A172 (cell line): ENCODE measurements at places on chromosomes 2 and 18. TPM values are rescaled to one million over a fixed set of nuclear protein-coding genes. Genes with fewer than 3 reads are reported as not detected.
A peak's percentile ranks its signal among the peaks of the same experiment; 100 is the strongest.

DNA sequence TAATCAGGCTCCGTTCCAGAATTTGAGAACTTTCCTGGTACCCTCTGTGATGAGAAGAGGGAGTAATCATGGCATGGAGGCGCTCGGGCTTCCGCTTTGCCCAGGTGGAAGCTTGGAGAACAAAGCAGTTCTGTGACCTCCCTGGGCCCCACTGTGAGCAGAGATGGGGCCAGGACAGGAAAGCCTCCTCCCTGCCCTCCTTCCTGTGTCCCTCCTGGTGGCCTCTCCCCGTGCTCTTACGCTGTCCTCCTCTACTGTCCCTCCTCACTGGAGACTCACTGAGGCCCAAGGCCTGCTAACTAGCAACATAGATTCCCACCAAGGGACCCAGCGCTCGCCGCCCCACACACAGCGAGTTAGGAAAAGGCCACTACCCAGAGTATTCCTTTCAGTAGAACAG lies 119.8 kb downstream of the MAPK4 start:
- no peak for DNase-seq

- peak; percentile 55 for DNase-seq
These were observed 9.4 kb downstream of the GPD2 start for GRCh38 chr2:156445296-156446220.

GRCh38 chr2:145753966-145754365 lies 1234.0 kb upstream of the ZEB2 start:
- no peak for DNase-seq

GRCh38 chr18:58838165-58838860 lies 26.4 kb upstream of the ZNF532 start:
- DNase-seq: no peak

DNA sequence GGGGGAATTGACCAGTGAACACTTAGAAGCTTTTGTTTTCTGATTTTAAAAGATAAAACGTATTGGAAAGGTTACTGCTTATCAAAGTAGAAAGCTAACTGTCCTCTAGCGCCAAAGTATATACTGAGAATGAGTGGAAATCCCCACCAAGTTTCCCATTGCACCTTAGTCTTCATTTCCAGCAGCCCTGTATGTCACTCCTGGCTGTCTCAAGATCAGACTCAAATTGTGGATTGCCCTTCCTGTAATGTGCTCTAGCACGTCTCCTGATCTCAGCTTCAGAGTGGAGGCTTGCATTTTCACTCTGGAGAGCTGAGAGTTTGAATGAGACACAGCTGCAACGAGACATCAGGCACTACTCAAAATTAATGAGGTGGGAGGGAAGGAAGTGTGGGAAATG lies 26.6 kb downstream of the MFF start:
- no peak for DNase-seq

DNA sequence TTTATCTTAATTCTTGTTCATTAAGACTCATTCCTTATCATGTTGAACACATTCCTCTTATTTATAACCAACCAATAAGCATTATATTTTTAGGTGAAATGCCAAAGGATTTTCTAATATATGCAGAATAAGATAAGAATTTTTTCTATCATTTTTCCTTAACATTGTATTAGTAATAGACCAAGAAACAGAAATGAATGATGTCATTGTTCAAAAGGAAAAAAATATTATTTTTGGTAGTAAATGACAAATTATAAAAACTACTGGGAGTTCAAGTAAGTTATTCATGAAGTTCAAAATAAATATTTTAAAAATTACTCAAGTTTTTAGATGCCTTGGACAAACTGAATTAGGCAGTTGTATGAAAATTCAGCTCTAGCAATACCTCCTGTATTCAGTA lies 25.5 kb downstream of the DCAF17 start:
- DNase-seq: no peak

DNA sequence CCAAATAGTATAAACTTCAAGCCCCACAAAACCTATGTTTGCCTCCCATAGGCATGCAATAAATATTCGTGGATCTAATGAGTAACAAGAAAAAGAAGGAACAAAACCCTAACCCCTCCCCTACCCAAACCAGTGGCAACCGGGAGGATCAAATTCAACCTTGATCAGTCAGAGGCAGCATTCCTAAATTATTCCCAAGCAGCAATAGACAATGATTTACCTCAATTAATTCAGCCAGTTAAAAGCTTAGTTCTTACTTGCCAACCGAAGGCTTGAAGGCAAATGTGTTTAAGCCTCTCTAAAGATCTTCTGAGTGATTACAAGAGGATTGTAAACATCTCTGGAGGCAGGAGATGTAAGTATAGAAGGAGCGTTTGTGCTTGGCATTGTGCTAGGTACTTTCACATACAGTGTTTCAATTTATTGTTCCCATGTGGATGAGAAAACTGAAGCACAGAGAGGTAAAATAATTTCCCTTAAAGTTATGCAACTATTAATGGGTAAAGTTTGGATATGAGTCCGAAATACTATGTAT lies 197.7 kb downstream of the MTX2 start:
- no peak for DNase-seq

- DNase-seq: no peak
These were observed 195.7 kb downstream of the SMAD7 start for GRCh38 chr18:48754993-48755473.

- no peak for DNase-seq
These were observed 35.2 kb downstream of the UXS1 start for GRCh38 chr2:106158871-106159270.

- DNase-seq: no peak
These were observed 88.0 kb upstream of the RTN4 start for GRCh38 chr2:55138014-55138881.

DNA sequence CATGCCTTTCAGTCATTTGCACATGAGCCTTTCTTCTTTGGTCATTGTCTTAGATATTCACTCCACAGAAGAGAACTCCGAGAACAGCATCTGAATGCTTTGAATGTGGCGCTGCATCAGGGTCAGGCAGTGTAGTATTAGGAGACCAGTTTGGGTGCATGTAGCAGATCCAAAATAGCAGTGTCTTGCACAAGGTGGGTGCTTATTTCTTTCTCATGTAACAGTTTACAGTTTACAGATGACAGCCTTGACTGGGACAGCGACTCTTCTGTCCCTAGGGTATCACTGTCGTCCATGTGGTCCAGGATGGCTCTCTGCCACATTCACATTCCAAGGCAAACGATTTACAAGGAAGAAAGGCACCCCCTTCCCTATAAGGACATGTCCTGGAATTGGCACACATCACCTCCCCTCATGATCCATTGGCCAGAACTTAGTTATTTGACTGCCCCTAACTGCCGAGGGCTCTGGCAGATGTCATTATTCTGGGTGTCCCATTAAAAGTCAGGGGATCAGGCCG lies 101.0 kb downstream of the STPG4 start:
- DNase-seq: no peak

DNA sequence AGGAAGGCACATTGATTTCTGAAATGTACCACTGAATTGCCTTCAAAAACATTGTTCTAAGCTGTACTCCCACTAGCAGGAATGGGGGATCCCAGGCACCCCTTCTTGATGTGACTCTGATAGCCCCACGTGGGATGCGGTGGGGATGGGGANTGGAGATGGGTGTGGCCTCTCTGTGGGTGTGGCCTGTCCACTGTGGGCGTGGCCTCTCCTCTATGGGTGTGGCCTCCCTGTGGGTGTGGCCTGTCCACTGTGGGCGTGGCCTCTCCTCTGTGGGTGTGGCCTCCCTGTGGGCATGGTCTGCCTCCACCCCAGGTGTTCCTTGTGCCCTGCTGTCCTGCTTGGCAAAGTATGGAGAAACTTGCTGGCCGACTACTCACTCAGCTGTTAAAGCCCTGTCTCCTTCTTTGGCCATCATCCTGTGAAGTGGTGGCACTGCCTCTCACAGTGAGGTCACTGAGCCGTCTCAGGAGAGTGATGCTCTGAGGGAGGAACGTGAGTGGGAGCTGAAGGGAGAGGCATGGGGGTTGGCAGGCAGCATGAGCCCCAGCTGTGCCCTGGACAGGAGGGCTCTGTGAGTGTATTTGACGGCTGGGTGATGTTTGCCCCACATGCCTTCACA lies 6.7 kb upstream of the PARD6G start:
- DNase-seq: no peak

DNA sequence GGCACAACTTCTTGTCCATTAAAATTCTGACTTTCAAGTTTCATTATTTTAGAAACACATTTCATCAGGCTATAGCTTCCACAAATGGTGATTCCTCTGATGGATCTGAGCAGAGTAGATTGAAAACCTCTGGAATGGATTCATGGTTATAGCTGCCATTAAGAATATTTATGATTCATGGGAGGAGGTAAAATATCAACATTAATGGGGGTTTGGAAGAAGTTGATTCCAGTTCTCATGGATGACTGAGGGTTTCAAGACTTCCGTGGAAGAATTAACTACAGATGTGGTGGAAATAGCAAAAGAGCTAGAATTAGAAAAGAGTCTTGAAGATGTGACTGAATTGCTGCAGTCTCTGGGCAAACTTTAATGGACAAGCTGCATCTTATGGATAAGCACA lies 797.4 kb downstream of the SUCLG1 start:
- DNase-seq: no peak

DNA sequence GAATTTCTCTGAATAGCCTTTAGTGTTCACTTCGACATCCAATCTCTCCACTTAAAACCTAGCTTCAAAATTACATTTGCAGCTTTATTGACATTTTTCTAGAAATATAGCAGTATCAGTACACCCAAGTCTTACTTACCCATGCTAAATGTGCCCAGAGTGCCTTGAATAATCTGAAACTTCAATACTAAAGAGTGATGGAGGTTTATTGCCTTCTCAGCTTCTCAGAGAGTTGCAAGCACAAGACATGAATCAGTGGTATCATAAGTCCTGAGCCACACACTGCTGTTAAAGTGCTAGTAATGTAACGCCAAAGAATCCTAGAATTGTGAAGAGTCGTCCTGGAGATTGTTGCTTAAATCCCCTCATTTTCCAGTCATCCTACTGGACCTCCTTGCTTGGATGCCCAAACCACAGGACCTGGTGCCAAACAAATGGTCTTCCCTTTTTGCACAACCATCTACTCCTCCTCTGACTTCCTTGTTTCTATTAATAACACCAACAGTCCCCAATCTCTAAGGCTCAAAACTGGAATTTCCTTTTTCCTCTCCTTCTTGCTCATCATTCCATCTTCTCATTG lies 83.2 kb upstream of the SPATS2L start:
- no peak for DNase-seq

GRCh38 chr2:98464772-98465310 lies 20.2 kb downstream of the INPP4A start:
- no peak for DNase-seq

DNA sequence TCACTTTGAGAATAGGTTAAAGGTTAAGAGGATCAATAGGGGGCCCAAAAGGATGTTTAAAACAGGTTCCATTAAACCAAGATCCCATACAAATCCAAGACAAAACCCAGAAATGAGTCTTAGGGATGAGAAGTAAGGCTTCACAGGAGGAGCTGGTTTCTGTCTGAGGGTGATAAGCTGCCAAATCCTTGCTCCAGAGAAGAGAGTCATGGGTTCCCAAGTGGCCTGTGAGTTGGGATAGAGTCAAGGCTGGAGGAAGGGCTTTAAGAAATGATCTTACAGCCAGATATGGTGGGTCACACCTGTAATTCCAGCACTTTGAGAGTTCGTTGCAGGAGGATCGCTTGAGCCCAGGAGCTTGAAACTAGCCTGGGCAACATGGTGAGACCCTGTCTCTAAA lies 40.2 kb upstream of the LCLAT1 start:
- DNase-seq: no peak

- DNase-seq: no peak
These were observed 28.0 kb downstream of the SH2D6 start for GRCh38 chr2:85446296-85447221.

GRCh38 chr18:12911025-12911928 lies 27.2 kb upstream of the PTPN2 start:
- no peak for DNase-seq

GRCh38 chr2:143451642-143452281 lies 322.5 kb downstream of the ARHGAP15 start:
- peak; percentile 86 for DNase-seq

Gene LRRTM1
- not detected in 2 replicates for total RNA-seq

Gene PROM2
- total RNA-seq: 0.31 and 1.3 TPM in 2 replicates

Gene CDKL4
- total RNA-seq: 0.10 TPM in 1 of 2 replicates, not detected in the other

Gene SERPINB12
- not detected in 2 replicates for total RNA-seq

Gene CLIP4
- 26.9 and 40.2 TPM in 2 replicates for total RNA-seq

Gene MZT2B
- 235 and 238 TPM in 2 replicates for total RNA-seq

Gene PLGLB2
- total RNA-seq: 0.50 and 2.4 TPM in 2 replicates

Gene CLEC4F
- not detected in 2 replicates for total RNA-seq

Gene POTEJ
- total RNA-seq: not detected in 2 replicates

Gene BMP10
- total RNA-seq: 0.46 TPM in 1 of 2 replicates, not detected in the other

Gene PSMA8
- total RNA-seq: not detected in 2 replicates

Gene RAB6C
- not detected in 2 replicates for total RNA-seq
